ENCODE measurements at places on chromosomes 7 and 10.

DNA sequence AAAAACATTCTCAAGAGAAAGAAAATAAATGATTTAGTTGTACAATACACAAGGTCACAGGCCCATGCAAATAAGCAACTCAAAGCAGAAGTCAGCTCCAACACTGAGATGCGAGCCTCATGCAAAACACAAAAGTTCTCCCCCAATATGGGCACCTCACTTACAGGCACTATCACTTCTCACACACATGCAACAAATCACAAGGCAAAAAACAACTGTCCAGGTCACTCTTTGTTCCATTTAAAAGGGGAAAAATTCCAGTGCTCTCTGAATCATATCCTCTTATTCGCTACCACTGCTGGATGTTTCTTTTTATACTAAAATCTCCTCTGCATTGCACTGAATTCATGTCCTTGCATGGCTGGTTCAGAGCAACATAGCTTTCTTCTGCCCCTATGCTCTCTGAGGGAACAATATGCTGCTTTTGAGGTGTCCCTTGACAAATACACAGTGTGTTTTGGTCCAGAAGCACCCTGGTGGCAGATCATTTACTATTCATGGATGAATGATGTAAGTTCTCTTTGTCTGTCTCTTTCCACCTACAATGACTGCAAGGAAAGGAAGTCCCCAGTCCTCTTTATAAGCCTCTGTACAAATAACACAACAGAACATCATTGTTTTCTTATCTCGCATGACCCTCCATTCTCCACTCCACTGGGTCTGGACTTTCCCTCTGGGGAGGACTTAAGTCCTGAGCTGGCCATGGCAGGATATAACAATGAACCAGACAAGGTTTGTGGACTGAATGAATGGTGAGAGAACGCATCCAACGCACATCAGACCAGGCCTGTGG lies 85.4 kb upstream of the GSDME start:
- DNase-seq: no peak

- DNase-seq: no peak
These were observed 643.2 kb downstream of the PHTF2 start for GRCh38 chr7:78441737-78442136.

DNA sequence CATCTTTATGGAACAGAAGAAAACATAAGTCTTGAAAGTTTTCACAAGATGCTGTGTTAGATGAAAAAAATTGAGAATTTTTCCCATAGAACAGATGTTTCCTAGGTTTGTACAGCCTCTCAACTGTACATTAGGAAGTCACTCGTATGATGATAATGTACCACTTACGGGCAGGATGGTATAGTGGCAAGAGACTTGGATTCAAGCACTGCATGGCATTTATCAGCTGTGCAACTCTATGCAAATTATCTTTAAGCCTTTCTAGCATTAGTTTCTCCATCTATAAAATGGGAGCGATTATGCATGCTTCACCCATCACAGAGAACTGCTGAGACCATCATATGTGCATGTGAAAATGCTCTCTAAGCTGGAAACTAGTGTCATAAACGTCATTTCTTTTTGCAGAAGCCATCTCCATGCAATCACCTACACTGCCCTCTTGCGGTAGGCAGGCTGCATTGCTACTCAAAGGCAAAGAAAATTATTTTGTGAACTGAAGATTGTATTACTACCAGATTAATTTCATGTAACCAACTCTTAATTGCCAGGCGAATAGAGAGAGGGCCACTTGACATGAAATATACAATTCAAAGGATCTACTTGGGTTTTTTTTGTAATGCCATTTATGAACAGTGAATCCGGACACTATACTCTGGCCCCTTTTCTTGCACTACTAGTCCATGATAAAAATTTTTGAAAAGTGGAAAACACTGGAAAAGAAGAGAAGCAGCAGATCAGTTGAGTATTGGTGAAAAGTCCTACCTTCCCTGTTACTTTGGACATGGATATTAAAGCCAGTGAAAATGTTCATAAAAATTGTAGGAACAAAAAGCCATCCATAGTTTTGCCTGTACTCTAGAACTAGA lies 102.3 kb downstream of the JAZF1 start:
- peak; percentile 44 for DNase-seq

DNA sequence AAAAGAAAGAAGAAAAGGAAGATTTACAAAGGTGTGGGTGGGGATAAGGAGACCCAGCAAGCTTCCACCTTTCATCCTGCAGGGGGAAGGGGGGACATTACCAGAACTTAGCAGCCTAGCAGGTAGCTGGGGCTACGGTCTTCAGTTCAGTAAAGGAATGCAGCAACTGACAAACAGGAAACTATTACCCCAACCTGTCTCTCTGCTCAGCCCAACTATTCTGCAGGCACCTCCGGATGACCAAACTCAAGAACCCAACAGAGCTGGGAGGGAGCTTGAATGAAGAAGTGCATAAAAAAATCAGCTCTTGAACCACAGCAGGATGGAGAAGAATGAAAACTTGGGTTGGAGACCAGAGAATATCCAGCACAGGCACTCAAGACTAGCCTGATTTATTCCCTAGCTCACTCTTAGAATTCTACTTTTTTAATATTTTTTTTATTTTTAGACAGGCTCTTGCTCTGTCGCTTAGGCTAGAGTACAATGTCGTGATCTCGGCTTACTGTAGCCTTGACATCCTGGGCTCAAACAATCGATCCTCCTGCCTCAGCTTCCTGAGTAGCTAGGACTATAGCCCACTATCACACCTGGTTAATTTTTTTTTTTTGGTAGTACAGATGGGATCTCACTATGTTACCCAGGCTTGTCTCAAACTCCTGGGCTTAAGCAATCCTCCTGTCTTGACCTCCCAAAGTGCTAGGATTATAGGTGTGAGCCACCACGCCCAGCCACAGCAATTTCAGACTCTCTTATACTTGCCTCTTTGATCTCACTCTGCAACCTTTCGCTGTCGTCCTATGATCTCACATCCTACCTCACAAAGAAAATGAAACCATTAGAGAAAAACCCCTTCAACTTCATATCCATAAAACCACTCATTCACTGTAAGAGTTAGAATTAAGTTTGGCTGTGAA lies 18.5 kb upstream of the C10orf67 start:
- no peak for DNase-seq

- no peak for DNase-seq
These were observed 995.3 kb upstream of the PHF14 start for GRCh38 chr7:9978106-9979064.

GRCh38 chr7:17043012-17043877 lies 161.5 kb upstream of the AGR3 start:
- no peak for DNase-seq

GRCh38 chr7:142303650-142304049 lies 45.8 kb upstream of the PRSS58 start:
- no peak for DNase-seq

- DNase-seq: no peak
These were observed 235.8 kb downstream of the CHCHD3 start for GRCh38 chr7:132846086-132846485.

DNA sequence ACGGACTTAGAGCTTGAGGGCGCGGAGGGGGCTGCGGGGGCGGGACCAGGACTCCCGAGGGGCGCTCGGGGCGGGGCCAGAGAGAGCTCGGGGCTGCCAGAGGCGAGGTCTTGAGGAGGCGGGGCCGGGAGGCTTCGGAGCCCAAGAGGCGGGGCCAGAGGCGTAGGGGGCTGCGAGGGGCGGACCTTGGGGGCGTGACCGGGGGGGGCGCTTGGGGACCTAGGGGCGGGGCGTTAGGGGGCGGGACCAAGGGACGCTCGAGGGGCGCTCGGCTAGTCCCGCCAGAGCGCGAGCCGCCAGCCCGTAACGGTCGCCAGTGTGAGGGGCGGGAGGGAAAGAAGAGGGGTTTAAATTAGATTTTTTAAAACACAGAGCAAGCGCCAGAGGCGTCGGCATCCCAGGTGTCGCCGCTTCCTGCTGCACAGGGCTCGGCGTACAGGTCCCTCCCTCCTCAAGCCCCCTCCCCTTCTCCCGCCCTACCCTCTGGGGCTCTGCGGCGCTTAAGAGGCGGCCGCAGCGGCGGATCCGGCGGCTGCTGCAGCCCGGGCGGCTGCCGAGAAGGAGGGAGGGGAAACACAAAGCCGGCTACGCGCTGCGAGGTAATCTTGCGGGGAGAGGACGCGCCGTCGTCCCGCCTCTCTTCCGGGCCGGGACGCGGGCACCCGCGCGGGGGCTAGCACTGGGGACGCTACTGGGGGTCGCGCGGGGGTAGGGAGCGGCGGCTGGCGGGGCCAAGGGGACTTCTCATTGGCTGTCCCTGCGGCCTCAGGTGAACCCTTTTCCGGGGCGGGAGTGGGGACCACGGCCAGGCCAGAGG lies at the start of gene ADD3:
TSS of gene ADD3 (plus strand) at position 284 of the 817 bp plus-strand sequence. CDS start 92,670 bp downstream, outside the sequence.
- DNase-seq: peak; percentile 93

DNA sequence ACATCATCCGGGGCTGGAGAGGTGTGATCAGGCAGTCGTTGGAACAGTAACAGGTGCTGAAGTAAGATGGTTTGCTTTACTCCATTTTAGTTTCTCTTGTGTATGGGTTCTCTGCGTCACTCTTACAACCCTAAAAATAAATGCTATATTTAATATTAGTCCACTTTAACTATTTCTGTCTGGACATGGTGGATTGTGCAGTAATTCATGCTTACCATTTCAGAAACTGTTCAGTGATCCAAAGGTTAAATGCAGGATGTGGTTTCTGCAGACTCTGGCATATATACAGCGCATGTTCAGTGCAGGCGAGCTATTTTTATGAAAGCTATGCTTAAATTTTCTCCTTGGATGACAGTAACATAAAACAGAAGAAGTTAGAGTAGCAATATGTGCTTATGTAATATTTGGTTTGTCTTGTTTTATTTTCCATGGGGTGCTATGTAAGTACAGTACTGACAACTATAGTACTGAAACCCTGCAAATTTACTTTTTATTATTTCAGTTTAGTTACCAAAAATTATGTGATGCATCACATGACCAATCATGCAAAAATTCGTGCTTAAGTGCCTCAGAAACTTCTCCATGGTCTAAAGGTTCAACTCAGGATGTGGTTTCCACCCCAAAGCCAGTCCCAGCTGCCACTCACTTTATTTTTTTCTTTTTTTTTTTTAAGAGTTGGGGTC lies 46.6 kb upstream of the GRID1 start:
- no peak for DNase-seq

DNA sequence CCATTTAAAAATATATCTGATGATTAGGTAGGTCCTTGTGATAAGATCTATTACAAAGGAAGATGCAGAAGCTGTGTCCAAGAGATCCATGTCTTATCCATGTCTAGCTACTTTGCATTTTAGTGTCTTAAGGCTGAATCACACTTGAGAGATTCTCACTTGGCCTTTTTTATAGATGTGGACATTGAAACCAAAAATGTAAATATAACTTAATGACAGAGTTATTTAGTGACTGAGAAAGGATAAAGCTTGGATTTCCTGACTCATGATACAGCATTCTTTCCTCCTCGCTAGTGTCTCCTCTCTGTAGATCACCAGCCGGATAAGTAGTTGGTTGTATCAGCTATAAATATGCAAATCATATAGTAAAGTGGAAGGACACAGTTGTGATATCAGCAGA lies 23.3 kb downstream of the INHBA start:
- no peak for DNase-seq

- no peak for DNase-seq
These were observed 317.3 kb downstream of the PHTF2 start for GRCh38 chr7:78115876-78116275.

GRCh38 chr10:30828164-30828563 lies 198.6 kb upstream of the LYZL2 start:
- no peak for DNase-seq

DNA sequence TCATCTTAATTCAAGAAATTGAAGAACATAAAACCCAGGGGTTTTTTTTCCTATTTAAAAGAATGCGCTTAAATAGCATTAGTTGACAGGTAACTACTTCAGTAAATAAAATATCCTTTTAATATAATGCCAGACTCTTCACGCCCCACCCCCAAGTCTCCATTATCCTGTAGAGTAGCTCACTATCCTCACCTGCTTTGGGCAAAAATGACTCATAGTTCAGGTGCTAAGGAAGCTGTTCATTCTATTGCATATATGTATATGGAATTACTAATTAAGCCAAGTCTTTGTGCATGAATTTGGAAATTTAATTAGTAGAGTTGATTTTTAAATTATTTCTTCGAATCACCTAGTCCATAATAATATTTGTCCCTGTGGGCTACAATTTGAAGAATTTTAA lies 656.8 kb upstream of the ANKRD30A start:
- no peak for DNase-seq

- no peak for DNase-seq
These were observed 18.1 kb upstream of the PDIA4 start for GRCh38 chr7:149046416-149046815.

- no peak for DNase-seq
These were observed 294.4 kb upstream of the MYO3A start for GRCh38 chr10:25639646-25640045.

GRCh38 chr7:81803267-81803666 lies 33.4 kb upstream of the HGF start:
- no peak for DNase-seq

- DNase-seq: no peak
These were observed 158.6 kb downstream of the ZEB1 start for GRCh38 chr10:31477584-31477983.

DNA sequence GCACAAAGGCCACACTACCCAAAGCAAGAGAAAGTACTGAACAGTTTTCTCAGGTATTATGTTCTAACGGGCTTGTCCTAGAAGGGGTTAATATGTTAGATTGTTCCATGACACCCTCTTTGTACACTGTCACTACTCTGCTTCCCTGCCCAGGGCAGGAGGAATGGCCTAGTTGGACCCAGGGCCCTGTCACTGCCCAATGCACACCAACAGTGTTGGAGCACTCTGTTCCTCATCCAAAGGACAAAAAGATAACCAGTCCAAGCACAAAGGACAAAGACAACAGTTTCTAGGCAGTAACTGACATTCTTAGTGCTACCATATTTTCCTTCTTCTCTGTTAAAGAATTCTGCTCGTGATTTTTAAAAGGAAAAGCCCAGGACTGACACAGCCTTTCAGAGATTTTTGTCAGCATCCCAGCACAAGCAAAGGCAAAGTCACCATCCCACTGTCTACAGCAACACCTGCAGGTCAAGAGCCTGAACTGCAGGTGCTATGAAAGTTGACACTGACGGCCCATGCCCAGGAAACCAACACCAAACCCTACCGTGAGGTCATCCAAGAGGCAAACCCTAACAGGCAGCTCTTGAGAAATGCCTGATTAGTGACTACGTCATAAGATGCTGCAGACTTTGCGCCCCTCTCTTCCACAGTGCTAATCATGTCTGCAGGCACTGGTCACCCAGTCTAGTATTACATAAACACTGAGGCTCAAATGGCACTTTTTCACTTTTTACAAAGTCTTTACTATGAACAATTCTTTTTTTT lies 13.2 kb downstream of the NUDCD3 start:
- peak; percentile 73 for DNase-seq

GRCh38 chr7:150947241-150947745 lies 30.8 kb downstream of the KCNH2 start:
- no peak for DNase-seq

GRCh38 chr7:101922631-101923601 lies 105.5 kb downstream of the CUX1 start:
- no peak for DNase-seq

- no peak for DNase-seq
These were observed 26.2 kb downstream of the CCDC3 start for GRCh38 chr10:12975266-12975665.
